Amniotic epithelial cell (primary cell): ENCODE measurements at places on chromosomes 5 and 9.

DNA sequence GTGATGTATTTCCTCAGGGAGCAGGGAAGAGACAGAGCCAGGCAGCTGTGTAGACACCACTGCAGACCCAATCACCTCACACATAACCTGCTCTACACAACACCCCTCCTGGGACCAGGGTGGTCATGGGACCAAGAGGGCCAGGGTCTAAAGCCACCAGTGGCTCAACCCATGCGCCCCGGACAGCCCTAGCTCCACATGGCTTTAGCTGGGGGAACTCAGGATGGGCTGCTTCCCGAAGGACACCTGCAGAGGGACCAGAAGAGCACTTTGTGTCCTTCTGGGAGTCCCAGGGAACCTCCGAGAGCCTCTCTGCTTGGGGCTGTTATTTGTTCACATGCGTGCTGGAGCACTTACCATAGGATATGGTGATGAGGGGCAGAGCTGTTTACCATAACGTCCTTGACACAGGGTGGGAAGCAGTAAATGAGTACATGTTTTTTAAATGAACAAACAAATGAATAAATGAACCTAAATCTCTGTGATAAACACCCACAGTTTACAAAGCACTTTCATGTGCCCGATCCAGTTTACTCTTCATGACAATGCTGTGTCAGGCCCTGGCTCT, 12.3 kb downstream of the SEPTIN8 start:
- DNase-seq, result no peak

DNA sequence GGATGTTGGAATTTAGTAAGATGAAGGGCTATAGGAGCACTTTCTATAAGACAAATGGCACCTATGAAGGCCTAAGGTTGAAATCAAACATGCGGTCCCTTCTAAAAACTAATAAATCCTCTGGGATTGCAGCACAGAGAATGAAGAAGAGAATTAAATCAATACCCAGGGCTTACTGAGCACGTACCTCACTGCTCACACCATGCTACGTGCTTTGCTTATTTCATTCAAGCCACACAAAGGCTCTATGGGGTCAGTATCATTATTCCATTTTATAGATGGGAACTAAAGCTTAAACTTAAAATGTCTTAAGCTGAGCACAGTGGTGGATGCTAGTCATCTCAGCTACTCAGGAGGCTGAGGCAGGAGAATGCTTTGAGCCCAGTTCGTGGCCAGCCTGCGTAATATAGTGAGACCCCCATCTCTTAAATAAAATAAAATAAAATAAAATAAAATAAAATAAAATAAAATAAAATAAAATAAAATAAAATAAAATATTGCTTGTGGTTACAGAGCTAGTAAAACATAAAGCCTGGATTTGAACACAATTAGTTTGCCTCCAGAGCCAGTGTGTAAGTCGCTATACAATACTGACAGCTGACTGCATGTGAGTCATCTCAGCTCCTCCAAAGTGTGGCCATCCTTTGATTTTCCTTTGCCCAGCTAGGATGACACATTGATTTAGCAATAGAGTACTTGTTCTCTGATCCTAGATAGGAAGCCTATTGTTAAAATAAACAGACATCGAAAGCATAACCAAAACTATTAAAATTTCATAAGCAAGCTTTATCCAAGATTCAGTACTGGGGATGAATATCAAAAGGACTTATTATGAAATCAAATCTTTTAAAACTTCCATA, 20.9 kb upstream of the DPYSL3 start:
- DNase-seq, result peak; percentile 91

- peak; percentile 22 for DNase-seq
These were observed 19.7 kb downstream of the RIOK2 start for GRCh38 chr5:97163360-97163764.

DNA sequence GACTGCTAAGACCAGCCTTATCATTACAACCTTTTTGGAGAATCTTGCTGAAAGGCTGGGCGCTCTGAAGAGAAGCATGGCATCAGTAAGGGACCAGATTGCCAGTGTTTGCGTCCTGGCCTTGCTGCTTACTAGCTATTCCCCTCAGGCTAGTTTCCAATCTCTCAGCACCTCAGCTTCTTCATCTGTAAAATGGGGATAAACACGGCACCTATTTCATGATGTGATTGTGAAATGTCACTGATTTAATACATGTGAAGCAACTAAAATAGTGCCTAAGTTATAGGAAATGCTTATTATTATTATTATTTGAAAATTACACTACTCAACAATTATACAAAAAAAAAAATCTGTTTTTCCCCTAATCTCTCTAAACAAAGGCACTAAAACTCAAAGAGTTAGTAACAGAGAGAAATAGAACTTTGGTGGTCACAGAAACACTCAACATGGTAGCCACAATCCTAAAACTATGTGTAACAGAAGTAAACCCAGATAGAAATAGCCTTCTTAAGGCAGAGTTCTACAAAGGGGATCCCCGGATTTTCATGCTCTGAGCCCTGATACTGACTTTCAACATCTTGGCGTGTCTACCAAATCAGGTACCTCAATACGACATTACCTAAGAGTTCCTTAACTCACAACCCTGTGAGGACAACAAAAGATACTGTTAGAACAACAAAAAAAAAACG, 62.0 kb downstream of the ENC1 start:
- DNase-seq, result no peak

- peak; percentile 35 for DNase-seq
These were observed 148.3 kb downstream of the GAPVD1 start for GRCh38 chr9:125409637-125410521.

DNA sequence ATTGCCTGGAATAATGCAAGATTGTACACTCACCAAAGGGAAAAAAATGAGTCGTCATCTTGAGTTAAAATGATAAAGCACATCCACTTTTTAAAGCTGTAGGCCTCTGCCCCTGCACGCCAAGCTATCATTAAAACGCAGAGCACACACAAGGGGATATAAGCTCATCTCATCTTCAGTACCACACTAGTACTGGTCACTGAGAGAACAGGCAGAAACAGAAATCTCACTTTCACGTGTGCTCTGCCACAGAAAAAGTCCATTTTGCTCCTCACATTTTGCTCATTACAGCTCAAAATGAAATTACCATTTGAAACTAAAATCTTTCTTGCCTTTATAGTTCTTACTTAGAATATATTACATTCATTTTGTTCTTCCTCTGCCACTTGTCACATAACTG, 99.2 kb upstream of the SLC30A5 start:
- DNase-seq, result no peak

DNA sequence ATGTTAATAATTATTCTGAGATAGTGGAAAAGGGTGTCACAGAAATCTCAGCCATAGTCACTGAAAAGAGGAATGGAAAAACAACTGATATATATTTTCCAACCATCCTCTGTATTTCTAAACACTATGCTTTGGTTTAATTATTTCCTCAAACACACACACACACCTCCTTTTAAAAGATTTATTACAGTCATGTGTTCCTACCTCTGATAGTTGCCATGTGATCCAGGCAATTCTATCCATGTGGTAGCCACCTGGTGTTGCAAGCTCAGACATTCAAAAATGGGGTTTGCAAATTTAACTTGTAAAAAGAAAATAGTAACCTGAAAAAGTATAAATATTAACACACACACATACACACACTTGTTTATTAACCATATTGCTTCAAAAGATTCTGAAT, 40.0 kb upstream of the CCNG1 start:
- no peak for DNase-seq

DNA sequence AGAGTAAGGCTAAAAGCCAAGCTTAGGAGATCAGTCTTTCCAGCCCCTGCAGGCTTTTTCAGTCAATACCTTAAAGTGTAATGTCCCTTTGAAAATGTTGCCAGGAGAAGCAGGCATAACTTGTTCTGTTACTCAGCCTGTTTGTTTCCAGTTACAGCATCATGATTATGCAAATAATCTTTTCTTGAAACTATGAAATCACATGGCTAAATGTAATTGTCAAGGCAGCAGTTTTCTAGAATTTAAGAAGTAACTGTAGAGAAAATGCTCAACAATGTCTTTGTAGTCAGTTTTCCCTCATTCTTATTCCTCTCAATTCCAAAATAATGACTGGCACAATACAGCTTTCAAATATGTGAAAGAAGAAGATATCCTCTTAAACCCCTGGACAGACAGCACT, 1.9 kb upstream of the GPR107 start:
- DNase-seq, result no peak

DNA sequence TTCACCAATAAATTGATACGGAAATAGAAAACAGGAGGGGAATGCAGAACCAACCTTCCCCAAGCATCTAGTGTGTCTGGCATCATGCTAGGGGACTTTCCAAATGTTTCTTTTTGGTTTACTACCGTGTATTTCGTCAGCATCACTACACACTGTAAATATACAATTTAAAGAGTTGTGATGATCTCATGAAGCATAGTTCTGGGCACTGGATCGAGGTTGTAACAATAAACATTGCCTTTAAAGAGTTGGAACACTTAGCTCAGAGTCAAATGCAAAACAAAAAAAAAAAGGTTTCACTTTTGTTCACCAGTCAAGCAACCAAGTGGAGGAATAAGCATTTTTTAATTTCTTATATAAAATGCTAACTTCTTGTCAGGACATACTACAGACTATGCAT, 2.9 kb upstream of the SCAI start:
- peak; percentile 20 for DNase-seq

GRCh38 chr9:37948417-37948980, 44.6 kb upstream of the SLC25A51 start:
- DNase-seq, result no peak

DNA sequence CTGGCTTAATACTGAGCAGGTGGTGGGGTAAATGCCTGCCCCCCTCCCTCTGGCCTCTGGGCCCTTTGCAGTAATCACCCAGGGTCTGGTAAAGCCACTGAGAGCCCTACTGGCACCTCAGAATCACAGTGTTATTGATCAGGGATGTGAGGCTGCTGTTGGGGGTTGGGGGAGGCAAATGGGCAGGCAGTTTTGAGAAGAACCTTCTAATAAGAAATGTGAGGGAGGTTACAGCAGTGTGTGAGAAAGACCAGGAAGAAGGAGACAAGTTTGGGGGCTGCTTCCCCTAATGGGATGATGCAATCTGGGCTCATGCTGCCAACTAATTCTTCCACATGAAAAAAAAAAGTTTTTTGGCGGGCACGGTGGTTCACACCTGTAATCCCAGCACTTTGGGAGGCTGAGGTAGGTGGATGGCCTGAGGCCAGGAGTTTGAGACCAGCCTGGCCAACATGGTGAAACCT, 3.1 kb upstream of the B4GALT7 start:
- DNase-seq, result no peak
